Non-pigmented ciliary epithelial cell (primary cell): ENCODE measurements at places on chromosomes 7 and 10.

- DNase-seq = no peak
Measured at GRCh38 chr7:36724996-36725395, 702 bp upstream of the AOAH start.

DNA sequence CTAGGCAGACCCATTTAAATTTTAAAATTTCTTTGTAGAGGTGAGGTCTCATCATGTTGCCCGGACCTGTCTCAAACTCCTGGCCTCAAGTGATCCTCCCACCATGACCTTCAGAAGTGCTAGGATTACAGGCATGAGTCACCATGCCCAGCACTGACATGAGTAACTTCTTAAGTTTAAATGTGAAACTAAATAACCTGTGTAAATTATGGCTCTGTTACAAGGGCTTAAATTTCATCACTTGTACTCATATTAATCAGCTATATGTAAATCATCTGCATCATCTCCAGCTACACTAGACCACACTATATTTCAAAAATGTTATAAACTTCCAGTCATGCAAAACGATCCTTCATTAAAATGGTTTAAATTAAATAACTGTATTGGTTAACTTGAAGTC lies 56.1 kb downstream of the ATAD1 start:
- DNase-seq = peak; percentile 55

- DNase-seq = no peak
Measured at GRCh38 chr10:62193479-62193878, 75.2 kb downstream of the RTKN2 start.

DNA sequence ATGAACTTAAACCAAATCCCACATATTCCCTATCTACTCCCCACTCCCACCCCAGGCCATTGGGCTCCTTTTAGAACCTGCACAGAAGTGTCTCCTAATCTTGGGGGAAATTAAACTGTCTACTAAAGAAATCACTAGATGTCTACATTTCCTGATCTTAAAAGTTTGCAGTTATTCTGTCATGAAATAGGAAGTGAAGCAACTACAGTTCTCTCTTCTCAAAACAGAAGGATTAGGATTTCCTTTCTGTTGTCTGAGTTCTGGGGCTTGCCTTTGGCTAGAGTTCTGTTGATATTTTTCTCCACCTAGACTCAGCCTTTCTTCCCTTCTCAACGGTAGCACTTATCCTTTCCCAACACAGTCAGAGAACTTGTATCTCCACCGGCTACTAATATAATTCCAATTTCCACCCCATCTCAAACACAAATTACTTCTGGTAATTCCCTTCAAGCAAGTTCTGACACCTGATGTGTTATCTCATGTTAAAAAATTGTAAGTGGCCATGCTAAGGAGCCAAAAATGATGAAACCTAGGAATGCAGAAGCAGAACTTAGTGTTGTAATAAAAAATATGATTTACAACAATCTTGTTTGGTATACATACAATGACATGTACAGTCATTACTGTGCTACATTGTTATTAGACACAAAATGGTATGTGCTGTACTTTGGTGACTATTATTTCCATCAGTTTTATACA lies 12.1 kb downstream of the OR9A4 start:
- no peak for DNase-seq

GRCh38 chr10:74875966-74876365 lies 49.6 kb downstream of the KAT6B start:
- no peak for DNase-seq

GRCh38 chr10:80466724-80467326 lies 12.7 kb downstream of the TSPAN14 start:
- no peak for DNase-seq

GRCh38 chr7:30276203-30276900 lies 8.0 kb upstream of the ZNRF2 start:
- DNase-seq = peak; percentile 15

DNA sequence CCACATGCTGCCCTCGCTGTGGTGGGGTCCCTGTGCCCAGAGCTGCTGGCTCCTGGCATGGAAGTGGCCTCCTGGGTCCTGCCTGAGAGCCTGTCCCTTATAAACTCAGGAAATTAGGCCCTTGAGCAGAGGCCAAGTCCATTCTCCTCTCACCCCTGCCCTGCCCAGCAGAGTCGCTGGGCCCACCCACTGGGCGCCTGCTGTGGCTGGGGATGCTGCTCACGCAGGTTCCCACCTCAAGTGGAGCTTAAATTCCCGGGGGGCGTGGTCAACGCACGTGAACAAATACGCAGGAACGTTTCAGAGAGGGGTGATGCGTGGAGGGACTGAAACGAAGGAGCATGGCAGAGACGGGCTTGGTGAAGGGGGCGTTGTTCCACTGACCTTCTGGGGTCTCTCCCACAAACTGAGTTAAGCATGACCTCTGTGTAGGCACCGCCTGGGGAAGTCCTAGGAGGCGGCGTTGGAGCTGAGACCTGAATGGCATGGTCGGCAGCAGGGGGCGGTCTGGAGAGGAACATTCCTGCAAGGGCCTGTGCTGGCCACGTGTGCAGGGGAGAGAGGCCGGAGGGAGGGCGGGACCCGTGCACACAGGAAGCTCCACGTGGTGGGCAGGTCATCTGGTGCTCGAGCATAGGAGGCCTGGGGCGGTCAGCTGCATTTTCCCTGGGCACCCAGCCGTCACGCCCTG lies 27.9 kb downstream of the FAM20C start:
- no peak for DNase-seq

GRCh38 chr10:3426190-3426845 lies 253.7 kb upstream of the PITRM1 start:
- peak; percentile 65 for DNase-seq

- no peak for DNase-seq
Measured at GRCh38 chr10:10803278-10803677, 214.4 kb upstream of the CELF2 start.
